ENCODE measurements at places on chromosomes 1 and 21. TPM values are rescaled to one million over a fixed set of nuclear protein-coding genes. Genes with fewer than 3 reads are reported as not detected.

Gene OR6K3
- not detected for total RNA-seq

DNA sequence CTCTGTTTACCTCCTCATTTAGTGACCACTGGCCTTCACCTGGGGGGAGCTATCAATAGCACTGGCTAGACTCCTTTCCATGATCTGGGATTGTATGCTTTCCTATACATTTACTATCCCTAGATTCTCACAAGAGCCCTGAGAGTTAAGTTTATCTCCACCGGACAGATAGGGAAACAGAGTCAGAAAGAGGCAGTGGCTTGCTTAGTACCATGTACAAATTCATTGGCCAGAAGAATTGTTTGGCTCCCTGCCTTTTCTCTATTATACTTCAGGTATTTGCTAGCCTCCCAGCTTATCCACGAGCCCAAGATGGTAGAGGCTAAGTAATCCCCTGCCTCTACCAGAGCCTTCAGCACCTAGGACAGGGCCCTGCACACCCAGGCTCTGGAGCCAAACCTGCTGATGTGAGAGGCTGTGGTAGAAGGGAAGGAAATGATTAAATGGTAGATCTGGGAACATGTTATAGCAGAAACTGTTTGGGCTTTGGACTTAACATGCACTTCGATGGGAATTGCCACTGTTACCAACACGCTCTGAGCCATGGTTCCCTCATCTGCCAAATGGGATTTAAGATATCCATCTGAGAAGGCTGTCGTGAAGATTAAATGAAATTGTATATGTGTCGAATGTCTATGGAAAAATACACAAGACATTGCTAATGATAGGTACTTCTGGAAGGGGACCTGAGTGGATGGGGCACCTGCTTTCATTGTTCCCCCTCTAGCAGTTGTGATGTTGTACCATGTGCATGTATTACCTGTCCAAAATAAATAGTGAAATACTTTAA lies 3.1 kb upstream of the BLACAT1 start:
- no peak for DNase-seq

DNA sequence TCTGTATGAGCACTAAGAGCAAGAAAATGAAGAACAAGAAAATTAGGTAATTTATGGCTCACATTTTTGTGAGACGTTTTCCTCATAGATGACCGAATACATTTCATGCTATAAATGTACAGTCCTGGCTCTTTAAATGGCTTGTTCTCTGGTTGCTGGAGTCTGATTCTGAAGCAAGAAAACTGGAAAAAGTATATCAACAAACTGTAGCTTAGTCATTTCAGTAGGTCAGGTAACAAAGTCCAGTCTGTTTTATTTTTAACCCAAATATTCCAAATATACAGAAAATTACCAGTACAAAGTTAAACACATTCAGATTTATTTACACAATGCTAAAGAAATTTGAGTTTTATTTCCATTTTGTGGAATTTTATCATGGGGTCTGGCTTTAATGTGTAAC lies 2.5 kb upstream of the MYBPHL start:
- no peak for DNase-seq

GRCh38 chr1:67534627-67535065 lies 104.4 kb upstream of the SERBP1 start:
- no peak for DNase-seq

DNA sequence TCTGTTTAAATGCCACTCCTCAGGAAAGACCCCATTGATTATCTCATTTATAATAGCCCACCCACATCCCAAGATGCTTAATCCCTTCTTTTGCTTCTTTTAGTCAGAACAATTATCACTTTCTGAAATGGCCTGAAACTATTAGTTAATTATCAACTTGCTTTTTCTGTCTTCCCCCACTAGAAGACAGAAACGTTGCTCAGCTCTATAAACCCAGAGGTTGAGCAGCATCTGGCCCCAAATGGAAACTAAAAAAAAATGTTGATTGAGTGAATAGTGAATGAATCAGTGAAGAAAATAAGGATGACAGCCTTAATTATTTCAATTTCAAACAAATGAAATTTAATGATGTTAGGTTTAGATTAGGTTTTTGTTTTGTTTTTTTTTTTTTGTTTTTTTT lies 38.2 kb upstream of the PIGC start:
- no peak for DNase-seq

DNA sequence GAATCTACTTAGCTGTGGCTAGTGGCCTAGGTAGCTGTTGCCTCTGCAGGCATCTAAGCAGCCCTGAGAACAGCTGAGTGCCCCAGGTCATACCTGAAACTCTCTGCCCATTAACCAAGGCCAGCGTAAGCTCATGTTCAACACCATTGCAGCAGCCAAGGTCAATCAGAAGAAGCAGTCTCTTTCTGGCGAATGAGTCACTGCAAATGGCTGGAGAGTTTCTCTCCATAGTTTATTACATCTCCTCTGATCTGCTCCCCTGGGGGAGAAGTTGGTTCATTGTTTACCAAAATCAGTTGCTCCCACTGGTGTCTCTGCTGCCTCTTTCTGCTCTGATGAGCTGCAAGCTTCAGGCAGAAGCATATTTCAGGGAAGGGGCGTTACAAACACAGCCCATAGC lies 6.9 kb upstream of the BCL9 start:
- no peak for DNase-seq

DNA sequence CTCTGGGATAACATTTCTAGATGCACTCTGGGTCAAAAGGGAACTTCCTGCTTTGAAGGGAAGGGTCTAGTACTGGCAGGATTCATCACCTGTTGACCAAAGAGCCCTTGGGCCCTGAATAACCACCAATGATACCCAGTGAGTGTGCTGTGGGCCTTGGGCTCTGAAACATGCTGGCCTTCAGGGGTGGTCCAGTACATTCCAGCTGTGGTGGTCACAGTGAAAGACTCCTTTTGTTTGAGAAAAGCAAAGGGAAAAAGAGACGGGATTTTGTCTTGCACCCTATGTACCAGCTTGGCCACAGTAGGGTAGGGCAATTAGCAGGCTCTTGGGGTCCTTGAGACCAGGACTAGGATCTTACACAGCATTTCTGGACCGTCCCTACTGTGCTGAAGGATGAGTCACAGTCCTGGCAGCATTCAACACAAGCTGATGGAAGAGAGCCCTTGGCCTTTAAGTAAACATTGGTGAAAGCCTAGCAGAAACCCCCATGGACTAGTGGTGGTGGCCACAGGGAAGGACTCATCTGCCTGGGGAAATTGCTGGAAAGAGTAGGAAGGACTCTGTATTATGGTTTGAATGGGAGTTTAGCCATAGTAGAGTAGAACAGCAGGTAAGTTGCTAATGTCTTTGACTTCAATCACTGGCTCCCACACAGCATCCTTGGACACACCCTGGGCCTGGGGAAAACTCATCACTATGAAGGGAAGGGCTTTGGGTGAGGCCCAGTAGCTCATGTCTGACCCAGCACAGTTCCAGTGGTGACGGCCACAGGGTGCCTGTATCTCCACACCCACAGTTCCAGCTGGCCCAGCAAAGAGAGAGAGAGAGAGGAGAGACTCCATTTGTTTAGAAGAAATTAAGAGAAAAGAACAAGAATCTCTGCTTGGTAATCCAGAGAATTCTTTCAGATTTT lies 87.5 kb downstream of the COL24A1 start:
- DNase-seq: no peak

Gene BPNT1
- 25.5 TPM for total RNA-seq

- DNase-seq: no peak
Measured at GRCh38 chr1:37667023-37667671, 25.2 kb upstream of the CDCA8 start.

Gene LDLRAD1
- total RNA-seq: not detected

DNA sequence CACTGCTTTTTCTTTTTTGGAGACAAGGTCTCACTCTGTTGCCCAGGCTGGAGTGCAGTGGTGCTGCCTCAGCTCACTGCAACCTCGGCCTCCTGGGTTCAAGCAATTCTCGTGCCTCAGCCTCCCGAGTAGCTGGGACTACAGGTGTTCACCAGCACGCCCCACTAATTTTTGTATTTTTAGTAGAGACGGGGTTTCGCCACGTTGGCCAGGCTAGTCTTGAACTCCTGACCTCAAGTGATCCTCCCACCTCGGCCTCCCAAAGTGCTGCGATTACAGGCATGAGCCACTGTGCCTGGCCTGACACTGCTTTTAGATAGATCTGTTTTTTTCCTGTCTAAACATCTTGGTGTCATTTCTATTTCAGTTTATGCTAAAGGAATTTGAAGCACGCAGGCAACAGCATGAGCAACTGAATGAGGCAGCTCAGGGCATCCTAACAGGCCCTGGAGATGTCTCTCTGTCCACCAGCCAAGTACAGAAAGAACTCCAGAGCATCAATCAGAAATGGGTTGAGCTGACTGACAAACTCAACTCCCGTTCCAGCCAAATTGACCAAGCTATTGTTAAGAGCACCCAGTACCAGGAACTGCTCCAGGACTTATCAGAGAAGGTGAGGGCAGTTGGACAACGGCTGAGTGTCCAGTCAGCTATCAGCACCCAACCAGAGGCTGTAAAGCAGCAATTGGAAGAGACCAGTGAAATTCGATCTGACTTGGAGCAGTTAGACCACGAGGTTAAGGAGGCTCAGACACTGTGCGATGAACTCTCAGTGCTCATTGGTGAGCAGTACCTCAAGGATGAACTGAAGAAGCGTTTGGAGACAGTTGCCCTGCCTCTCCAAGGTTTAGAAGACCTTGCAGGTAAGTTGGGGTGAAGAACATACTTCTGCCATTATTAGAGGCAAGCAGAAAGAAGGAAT lies 106.1 kb upstream of the BMP8A start:
- no peak for DNase-seq

DNA sequence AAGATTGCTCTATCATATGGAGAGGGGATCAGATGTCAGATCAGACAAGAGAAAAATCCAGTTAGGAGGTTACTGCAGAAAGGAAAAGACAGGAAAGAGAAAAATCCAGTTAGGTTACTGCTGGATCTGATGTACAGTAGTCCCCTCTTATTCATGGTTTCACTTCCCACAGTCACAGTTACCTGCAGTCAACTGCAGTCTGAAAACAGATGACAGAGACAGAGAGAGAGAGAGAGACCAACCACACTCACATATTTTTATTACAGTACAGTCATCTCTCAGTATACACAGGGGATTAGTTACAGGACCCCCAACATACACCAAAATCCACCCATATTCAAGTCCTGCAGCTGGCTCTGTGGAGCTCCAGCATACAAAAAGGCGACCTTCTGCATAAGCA lies 29.3 kb downstream of the NUP133 start:
- no peak for DNase-seq

GRCh38 chr1:84720221-84720780 lies 30.0 kb upstream of the SSX2IP start:
- DNase-seq: no peak

DNA sequence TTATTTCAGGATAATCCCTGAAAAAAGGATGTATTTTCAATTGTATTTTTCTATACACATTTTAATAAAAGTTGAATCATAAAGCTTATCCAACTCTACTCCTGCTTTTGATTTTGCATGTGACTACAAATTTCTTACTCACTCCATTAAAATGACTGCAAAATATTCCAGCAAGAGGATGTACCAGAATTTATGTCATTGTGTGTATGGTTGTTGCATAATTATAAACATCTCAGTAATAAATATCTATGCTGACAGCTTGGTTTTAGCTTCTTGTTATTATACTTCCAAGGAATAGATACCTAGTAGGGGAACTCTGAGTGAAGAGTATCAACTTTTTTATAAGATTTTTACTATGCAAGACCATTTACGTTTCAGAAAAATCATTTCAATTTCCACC lies 463.2 kb upstream of the RUNX1 start:
- no peak for DNase-seq

Gene OR6P1
- not detected for total RNA-seq

DNA sequence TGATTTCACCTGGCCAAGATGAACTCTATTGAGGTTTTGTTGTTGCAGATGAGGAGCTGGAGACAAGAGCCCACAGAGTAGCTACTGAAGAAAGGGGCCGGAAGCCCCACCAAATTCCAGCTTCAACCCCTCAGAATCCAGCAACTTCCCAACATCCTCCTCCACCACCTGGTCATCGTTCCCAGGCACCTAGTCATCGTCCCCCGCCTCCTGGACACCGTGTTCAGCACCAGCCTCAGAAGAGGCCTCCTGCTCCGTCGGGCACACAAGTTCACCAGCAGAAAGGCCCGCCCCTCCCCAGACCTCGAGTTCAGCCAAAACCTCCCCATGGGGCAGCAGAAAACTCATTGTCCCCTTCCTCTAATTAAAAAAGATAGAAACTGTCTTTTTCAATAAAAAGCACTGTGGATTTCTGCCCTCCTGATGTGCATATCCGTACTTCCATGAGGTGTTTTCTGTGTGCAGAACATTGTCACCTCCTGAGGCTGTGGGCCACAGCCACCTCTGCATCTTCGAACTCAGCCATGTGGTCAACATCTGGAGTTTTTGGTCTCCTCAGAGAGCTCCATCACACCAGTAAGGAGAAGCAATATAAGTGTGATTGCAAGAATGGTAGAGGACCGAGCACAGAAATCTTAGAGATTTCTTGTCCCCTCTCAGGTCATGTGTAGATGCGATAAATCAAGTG lies 14.3 kb downstream of the CD2 start:
- DNase-seq: no peak

Gene TMEM35B
- 17.4 TPM for total RNA-seq

GRCh38 chr1:91585502-91585901 lies 84.9 kb downstream of the CDC7 start:
- DNase-seq: no peak

GRCh38 chr1:29240986-29241385 lies 4.7 kb downstream of the PTPRU start:
- no peak for DNase-seq

DNA sequence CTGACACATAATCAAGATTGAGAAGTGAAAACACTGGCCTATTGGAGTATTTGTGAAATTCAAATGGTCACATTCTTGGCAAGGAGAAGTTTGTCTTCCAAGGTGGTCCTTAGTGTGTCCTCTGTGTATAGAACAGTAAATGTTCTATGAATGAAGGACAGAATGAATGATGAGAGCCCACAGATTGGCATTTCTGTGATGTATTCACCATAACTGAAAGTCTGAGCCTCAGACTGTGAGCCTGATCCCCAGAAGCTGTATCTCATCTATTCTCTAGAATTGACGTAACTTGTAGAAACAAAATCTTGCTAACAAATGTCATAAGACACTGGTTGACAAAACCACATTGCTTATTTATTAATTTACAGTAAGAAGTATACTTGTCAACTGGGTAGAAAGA lies 111.5 kb upstream of the ETV3 start:
- DNase-seq: no peak

GRCh38 chr1:231162297-231162969 lies 575 bp downstream of the TRIM67 start:
- DNase-seq: no peak

DNA sequence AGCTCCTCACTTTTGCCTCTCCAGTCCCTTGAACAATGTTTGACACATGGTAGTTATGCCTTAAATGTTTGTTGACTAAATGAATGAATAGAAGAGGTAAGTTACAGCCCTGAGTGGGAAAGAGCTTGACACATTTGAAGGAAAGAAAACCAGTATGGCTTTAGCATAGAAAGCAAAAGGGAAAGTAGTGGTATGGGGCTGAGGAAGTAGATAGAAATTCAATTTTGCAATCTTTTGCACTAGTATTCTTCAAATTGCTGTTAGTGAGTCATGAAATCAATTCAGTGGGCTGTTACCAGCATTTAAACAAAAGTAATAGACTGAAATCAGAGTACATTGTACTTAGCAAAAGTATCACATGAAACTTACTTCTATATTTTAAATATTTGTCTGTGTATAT lies 21.1 kb downstream of the PLA2G4A start:
- no peak for DNase-seq
